ENCODE measurements at places on chromosomes 4 and X. TPM values are rescaled to one million over a fixed set of nuclear protein-coding genes. Genes with fewer than 3 reads are reported as not detected.

FATE1 gene
- polyA plus RNA-seq = not detected

CFI gene
- not detected for polyA plus RNA-seq

ATRX gene
- polyA plus RNA-seq = 13.2 TPM

EMCN gene
- polyA plus RNA-seq = not detected

NAP1L2 gene
- 2.4 TPM for polyA plus RNA-seq

FAM53A gene
- 0.38 TPM for polyA plus RNA-seq

SCML2 gene
- polyA plus RNA-seq = not detected

STIM2 gene
- polyA plus RNA-seq = 38.1 TPM

NIPAL1 gene
- polyA plus RNA-seq = not detected

TCP11X2 gene
- polyA plus RNA-seq = not detected

Data from immature natural killer cell (primary cell).